Upper lobe of right lung (tissue), 1 donor: ENCODE measurements at places on chromosomes 2 and 18. TPM values are rescaled to one million over a fixed set of nuclear protein-coding genes. Genes with fewer than 3 reads are reported as not detected.

DNA sequence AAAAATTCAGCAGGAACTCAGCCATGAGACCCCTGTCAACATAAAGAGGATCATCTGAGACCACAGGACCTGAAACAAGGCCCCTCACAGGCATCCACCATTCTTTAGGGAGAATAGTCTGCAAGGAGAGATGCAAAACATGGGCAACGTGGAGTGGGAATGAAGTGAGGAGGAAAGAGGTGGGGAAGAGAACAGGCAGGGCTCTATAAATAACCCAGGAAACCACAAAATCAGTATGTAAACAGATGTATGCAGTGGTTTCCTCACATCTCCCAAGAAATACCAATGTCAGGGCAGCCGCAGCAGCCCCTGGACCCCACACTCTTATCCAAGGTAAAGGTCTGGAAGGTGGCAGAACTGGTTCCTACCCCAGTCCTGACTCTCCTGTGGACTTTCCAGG is 168.5 kb downstream of the EN1 start:
- no peak for DNase-seq

- DNase-seq, result no peak
Observed at GRCh38 chr18:55283309-55283708, 304.7 kb downstream of the TCF4 start.

GRCh38 chr2:240960309-240960970 is 38.0 kb upstream of the SNED1 start:
- DNase-seq, result peak; percentile 82

GRCh38 chr2:201118961-201119854 is 3.2 kb downstream of the CFLAR start:
- no peak for DNase-seq

GRCh38 chr2:166230724-166231070 is 102.9 kb upstream of the SCN1A start:
- DNase-seq, result no peak

DNA sequence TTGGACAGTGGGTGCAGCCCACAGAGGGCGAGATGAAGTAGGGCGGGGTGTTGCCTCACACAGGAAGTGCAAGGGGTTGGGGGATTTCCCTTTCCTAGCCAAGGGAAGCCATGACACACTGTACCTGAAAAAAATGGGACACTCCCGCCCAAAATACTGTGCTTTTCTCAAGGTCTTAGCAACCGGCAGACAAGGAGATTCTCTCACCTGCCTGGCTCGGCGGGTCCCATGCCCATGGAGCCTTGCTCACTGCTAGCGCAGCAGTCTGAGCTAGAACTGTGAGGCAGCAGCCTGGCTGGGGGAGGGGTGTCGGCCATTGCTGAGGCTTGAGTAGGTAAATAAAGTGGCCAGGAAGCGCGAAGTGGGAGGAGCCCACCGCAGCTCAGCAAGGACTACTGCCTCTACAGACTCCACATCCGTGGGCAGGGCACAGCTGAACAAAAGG is 244.7 kb downstream of the NBAS start:
- DNase-seq, result no peak

- no peak for DNase-seq
Observed at GRCh38 chr18:47893939-47894699, 36.3 kb downstream of the SMAD2 start.

DNA sequence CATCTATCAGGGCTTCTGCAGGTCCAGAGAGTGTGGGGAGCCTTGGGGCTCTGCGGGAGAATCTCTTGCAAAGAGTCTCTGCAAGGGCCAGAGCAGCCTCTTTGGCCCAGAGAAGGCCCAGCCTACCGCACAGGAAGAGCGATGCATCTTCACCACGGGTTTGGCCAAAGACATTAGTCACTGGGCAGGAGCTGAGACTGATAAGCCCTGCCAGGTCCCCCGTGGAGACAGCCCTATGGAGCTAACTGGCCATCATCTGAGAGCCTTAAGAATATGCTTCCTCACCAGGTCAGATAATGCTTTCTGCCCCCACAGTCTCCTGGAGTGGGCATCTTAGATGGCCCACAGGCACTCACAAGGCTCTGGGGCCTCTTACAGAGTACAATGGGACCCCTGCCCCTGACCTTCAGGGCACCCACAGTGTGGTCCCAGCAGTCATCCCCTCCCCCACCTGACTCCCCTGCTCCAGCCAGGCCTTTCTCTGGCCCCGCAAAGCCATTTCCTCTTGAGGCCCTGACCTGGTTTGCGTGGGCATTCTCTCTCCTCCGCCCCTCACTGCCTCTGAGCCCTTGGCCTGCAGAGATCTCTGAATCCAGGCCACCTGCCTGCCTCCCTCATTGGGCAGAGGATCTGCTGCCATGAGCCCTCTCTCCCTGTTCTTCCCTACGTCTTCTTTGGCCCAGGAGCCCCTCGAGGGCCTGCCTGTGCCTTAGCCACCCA is 31.9 kb upstream of the MAPRE3 start:
- no peak for DNase-seq

DNA sequence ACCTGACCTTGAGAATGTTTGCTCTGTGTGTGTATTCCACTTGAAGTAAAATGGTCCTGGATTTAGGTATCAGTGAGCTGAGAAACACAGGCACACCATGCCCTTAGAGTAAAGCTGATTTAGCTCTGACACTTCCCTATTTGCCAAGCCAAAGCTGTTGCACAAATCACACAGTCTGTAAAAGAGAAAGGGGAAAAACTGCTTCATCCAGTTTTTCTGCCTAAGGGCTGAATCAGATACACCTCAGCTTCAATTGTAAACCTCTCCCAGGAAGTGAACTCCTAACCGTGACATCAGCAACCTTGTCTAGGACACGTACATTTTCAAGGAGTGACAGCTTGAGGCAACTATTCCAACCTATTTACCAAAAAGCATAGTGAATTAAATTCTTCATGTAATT is 150.4 kb downstream of the NR4A2 start:
- DNase-seq, result no peak

DNA sequence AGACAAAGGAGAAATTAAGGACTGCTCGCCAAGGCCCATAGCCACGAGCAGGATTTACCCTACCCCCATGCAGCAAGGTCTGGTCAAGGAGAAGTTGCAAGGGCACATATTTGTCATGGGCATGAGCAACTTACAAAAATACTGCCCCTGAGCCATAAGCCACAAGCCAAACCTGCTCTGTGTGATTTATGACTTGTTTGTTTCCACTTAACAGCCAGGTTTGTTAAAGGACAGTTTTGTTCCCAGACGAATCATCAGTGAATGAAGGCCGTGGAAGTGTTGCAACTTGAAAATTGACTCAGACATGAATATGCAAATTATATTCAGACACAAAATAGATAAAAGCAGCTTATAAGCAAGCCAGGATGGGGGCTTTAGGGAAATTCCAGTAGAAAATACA is 31.3 kb upstream of the EVA1A start:
- no peak for DNase-seq

DNA sequence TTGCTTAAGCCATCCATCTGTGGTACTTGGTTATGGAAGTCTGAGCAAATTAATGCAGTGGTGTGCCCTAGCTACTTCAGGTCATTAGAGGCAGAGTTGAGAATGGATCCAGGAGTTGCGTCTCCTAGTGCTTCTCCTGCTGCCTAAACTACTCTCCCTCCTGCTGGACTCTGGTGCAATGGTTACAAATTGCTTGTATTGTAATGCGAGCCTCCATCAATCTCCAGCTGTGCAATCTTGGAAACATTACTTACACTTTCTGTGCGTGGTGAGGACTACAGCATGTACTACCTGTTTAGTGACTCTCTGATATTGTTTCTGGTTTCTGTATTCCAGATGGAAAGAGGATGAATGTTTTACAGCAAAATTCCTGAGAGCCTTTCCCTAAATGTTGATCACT is 119.0 kb upstream of the CYRIA start:
- no peak for DNase-seq

DNA sequence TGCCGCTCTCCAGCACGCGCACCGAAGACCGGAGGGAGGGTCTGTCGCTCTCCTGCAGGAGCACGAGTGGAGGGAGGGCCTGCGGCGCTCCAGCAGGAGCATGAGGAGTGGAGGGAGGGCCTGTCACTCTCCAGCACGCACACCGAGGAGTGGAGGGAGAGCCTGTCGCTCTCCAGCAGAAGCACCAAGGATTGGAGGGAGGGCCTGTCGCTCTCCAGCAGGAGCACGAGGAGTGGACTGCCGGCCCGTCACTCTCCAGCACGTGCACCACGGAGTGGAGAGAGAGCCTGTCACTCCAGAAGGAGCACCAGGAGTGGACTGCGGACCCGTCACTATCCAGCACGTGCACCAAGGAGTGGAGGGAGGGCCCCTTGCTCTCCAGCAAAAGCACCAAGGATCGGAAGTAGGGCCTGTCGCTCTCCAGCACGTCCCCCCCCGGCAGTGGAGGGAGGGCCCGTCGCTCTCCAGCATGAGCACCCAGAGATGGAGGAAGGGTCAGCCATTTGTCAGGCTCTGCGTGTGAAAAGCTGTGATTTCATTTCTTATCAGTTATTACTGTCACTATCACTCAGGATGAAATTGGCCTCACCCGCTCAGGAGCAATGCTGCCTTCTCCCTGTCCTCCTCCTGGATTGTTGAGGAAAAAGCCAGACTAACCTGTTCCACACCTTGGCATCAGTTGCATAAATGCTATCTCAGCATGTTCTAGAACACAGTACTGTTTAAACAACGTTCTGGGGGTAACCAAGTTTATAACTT is 35.9 kb downstream of the ADI1 start:
- peak; percentile 90 for DNase-seq

DNA sequence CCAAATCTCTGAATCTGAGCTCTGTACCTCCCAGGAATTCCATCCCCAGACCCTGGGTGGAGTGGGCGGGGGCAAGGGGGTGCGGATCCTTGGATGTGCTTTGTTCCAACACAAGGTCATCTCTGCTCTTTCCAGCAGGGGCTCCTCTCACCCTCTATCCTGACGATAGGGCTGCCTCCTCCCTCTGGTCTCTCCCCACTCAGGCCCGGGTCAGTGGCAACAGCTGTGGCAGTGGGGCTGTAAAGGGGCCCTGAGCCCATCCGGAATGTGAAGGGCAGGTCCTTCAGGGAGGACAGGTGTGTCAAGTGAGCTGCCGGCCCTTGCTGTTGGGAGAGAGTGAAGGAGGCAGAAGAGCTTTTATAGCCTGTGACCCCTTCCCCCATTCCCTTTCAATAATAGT is 167.8 kb downstream of the CELF4 start:
- DNase-seq, result no peak

- no peak for DNase-seq
Observed at GRCh38 chr2:167681234-167682015, 566.0 kb downstream of the STK39 start.

- DNase-seq, result no peak
Observed at GRCh38 chr2:78330193-78330592, 695.3 kb upstream of the REG3G start.

DNA sequence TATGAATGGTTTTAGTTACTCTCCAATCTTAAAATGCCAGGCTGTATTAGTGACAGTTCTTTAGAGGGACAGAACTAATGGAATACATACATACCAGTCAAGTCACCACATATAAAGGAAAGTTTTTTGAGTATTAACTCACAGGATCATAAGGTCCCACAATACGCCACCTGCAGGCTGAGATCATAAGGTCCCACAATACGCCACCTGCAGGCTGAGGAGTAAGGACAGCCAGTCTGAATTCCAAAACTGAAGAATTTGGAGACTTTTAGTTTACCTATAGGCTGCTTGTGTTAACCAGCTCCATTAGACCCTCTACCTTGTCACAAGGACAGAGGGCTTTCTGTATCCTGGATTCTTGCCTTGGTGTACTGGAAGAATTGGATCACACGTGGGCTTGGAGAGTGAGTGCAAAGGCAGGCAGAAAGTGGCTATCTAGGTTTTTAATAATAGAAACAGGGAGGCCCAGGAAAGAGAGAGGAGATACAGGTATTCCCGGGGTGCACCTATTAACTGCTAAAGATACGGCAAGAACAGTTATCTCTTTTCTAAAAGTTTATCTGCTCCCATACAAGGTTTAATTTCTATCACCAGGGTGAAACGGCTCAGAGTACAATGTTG is 234.9 kb upstream of the CYRIA start:
- no peak for DNase-seq

GRCh38 chr2:10579441-10579840 is 110.3 kb downstream of the NOL10 start:
- no peak for DNase-seq

GRCh38 chr2:69095305-69095704 is 82.3 kb downstream of the ANTXR1 start:
- no peak for DNase-seq

DNA sequence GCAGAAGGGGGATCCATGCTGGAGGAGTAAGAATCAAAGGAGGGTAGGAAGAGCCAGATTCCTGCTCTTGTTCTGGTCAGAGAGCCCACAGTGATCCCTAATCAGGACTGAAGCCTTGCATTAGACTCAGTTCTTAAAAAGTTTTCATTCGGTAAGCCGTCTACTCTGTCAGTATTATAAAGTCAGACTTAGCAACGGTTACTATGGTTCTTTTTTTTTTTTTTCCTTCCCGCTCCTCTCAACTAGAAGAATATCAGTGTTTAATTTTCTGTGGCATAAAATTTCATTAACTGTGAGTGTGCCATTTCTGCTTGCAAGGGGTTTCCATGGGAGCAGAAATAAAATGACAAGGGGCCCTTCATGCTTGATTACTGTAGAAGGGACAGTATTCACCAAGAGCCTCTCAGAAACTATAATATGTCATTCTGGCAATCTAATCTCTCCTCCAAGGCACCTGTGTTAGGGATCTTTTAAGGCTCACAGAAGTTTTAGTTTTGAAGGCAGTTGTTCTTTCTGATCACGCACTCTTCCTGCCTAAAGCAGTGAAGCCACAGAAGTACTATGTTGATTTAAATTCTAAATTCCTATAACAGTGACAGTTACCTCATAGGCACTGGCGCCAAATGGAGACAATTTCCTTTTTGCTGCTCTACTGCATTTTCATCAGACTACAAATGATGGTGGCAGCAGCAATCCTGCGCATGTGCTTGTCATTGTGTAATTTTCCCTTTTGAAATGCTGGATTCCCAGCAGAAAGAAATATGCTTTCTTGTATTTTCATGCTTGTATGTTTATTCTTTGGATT is 57.0 kb downstream of the OSBPL6 start:
- no peak for DNase-seq

Gene MC2R
- not detected for total RNA-seq

Gene TACR1
- 1.4 TPM for total RNA-seq

Gene TLX2
- total RNA-seq, result not detected

Gene CFAP65
- not detected for total RNA-seq

Gene WDR43
- 27.6 TPM for total RNA-seq

Gene SP3
- 77.4 TPM for total RNA-seq

Gene CTAGE1
- total RNA-seq, result not detected

Gene ADRA2B
- total RNA-seq, result 0.14 TPM

Gene RFX8
- total RNA-seq, result not detected

Gene ANO7
- 2.1 TPM for total RNA-seq

Gene CXCR1
- 5.3 TPM for total RNA-seq

Gene NUP35
- total RNA-seq, result 18.2 TPM
